ENCODE measurements at places on chromosomes 13 and 19.

DNA sequence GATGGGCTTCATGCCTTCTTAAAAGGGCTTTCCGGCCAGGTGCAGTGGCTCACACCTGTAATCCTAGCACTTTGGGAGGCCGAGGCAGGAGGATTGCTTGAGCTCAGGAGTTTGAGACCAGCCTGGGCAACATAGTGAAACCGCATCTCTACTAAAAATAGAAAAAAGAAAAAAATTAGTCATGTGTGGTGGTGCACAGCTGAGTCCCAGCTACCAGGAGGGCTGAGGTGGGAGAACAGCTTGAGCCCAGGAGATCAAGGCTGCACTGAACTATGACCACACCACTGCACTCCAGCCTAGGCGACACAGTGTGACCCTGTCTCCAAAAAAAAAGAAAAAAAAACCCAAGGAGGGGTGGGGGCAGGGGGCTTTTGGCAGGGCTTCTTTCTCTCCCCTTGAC, 7.2 kb downstream of the CARS2 start:
- no peak for DNase-seq

DNA sequence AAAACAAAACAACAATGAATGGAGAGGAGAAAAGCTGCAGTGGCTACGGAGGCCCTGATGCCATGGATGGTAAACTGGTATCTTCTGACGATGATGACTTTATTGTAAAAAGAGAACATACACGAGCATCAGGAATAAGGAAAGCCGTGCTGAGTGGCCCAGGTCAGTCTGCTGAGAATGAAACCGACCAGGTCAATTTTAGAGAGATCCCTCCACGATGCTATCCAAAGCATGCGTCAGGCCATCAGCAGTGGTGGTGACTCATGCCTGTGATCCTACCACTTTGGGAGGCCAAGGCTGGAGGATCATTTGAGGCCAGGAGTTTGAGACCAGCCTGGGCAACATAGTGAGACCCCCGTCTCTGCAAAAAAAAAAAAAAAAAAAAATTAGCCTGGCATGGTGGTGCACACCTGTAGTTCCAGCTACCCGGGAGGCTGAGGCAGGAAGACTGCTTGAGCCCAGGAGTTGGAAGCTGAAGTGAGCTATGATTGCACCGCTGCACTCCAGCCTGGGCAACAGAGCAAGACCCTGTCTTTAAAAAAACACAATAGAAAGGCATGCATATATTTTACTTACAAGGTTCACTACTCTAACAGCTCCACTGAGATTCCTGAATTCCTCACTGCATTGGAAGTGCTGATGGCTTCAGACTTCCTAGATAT, 62.3 kb downstream of the GADD45B start:
- DNase-seq, result no peak

DNA sequence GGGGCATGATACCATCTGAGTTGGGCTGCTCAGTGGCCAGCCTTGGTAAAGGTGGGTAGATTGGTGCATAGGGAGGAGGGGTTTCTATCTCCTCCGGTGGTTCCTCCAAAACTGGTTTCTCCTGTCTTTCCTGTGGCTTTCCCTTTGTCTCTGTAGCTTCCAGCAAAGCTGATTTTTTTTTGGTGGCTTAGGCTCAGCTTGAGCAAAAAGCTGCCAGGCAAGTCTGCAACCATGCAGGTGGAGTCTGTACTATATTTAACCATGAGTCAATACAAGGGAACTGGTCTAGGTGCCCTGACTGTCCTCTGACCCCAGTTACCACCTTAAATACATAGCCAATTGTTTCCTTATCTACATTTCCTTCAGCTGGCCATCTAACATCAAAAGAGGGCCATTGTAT, 64.0 kb upstream of the ZNF681 start:
- DNase-seq, result no peak

DNA sequence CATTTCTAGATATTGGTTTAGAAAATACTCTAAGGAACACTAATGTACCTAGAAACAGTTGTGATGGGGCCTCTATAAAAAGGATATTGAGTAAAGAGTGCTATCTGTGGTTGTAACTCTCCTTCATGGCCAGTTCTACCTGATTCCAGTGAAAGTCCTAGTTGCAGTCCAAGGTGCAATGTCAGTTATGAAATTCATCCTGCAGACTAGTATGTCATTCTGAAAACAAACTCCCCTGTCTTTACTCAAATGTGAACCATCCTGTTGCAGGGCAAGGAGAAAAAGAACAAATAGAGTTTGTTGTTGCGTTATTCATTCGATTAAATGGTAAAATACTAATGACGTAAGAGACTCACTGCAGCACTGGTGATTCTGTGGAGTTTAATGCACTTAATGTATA, 18.3 kb upstream of the N4BP2L1 start:
- no peak for DNase-seq

DNA sequence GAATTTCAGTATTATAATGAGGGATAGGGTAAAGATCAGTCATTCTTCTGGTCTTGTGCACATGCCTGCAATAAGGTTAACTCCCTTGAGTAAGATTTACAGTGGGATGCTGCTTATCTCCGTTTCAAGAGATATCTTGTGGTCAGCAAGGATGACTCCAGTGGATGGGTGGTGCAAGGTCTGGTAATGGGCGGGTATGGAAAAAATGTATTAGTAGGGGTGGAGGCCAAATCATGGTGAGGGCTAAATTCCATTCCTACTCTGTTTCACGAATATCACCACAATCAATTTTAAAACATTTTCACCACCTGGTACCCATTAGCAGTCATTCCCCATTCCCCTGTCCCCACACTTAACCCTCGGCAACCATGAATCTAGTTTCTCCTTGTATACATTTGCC, 40.6 kb downstream of the CCDC122 start:
- no peak for DNase-seq

DNA sequence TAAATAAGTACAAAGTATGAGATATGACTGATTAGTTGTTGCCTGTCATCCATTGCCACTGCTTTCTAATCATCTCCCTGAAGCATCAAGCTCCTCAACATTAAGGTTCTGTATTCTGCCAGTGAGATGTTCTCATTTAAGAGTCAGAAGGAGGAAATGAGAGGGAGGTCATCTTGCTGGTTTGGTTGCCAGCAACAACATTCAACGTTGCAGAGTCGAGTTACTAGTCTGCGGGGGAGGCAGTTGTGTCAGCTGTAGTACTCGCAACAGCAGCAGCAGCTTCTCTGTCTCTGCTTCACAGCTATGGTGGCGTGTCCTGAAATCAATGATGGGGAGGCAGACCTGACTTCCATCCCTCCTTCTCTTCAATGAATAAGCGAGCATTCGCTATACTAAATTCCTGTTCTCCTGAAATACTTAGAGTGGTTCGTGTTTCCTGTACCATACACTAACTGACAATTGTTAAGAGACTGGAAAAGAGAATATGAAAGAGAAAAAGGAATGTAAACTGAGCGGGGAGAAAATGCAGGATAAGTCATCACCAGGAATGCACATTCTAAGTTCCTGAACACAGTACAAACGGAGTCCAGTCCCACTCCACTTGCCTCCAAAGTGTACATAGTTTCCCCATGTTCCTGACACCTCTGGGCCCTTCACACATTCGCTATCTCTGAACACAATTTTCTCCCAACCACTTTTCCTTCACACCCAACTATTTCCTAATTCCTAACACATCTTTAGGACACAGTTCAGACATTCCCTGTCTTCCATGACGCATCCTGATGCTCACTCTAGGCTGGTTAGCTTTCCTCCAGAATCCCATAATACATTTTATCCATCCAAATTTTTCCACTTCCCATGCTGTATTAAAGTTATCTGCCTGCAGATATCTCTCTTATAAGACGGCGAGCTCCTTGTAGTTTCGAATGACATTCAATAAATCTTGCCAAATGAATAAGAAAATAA, 263.0 kb downstream of the KLF12 start:
- DNase-seq, result no peak

DNA sequence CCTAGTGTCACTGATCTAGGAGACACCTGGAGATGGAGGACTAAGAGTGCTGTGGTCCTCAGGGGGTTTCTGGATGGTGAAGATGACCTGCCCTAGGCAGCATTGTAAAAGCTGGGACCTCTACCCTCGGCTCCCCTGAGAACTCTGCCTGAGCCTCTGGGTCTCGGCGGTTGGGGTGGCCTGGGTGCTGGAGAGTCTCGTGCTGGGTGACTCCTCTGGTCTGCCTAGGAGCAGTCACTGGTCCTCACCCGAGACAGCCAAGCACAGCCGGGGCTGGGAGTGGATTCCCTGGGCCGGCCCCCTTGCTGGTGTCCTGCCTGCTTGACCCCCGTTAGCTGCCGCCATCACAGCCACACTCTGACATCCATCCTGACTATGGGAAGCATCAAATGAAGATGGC, 6.7 kb downstream of the KCTD15 start:
- DNase-seq, result no peak

DNA sequence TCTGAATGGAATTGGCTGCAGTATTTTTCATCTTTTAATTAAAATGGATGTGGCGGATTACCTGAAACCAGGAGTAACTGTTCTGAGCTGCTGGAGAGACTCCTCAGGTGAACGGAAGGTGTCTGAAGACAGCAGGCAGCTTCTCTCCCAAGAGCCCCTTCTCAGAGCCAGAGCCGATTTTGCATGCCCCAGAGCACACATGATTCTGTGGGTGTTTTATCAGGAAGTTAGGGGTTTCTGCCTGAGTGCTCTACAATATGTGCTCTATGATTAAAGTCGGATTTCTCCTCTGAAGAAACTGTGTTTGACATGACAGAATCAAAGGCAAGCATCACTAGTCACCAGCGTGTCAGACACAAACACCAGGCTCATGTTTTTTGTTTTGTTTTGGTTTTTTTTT, 60.7 kb upstream of the MCF2L start:
- no peak for DNase-seq

- DNase-seq, result no peak
Measured at GRCh38 chr13:35672611-35673010, 196.1 kb upstream of the MAB21L1 start.

- DNase-seq, result no peak
Measured at GRCh38 chr13:50779443-50780200, 63.9 kb downstream of the DLEU7 start.

DNA sequence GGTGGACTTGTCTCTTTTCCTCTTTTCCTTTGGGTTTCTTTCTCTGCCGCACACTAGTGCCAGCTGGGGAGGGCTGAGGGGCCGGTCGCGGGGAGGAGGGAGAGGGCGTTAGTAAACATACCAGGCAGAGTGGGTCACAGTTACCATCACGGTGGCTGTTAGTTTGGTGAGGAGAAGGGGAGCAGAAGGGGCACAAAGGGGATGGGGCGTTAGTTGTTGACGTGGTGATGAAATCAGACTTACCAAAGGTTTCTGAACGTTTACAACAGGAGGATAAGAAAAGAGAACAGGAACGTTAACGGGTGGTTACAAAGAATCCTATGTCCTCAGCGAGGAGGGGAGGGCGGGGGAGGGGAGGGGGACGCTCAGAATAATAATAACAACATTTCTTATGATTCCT, 77.9 kb downstream of the PTPRS start:
- no peak for DNase-seq

GRCh38 chr13:102028206-102028605, 373.6 kb downstream of the FGF14 start:
- DNase-seq, result no peak

- DNase-seq, result no peak
Measured at GRCh38 chr13:100333141-100333540, 244.2 kb downstream of the PCCA start.

DNA sequence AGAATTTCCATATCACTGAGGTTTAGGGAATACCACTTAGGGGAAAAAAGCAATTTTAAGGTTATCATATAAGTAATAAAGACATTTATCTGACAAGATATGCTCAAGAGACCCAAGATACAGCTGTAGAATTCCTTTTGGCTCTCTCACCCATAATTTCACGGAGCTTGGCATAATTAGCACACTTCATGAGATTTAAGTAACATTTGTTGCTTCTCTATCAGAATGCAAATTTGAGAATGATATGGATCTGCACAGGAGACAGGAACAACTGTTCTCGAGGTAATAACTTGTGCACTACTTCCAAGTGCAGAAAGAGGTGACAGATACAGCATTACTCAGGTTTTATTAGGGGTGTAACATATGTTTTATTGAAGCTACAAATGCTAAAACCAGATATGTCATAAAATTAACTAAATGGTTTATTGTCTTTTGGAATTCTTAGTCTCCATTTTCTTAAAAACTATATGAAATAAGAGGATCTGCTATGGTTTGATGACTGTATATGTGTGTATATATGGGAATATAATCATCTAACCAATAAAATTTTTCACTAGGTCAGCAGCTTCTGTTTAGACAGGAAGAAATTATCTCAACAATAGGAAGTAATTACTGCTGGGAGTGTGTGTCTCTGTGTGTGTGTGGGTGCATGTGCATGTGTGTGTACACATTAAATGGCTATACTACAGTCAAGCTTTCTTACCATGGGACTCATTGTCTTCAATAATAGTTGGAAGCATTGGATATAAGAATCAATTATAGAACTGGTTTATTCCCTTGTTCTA, 401.3 kb downstream of the PCDH17 start:
- DNase-seq, result no peak

GRCh38 chr13:44125943-44126469, 246.3 kb downstream of the LACC1 start:
- DNase-seq, result no peak

Data from activated CD4-positive, alpha-beta T cell treated with anti-CD3 and anti-CD28 coated beads, Interleukin-2, amount 50 U/mL, for 16 hours (primary cell).